A172 (cell line): ENCODE measurements at places on chromosomes 5 and 9.

DNA sequence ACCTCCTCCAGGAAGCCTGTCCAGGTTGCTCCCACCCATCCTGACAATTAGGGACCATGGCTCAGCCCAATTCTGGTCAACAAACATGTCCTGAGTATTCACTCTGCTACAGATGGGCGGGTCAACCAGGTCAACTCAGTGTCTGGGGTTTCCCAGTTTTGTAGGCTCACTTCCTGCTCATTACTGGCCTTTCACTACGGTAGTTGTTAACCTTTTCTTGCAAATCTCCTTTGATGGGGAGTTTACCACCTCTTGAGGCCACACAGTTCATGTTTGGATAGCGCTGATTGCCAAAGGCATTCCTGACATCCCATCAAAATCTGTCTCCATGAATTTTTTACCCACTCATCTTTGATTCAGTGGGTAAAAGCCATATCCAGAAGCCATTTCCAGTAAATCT lies 13.8 kb downstream of the TMEM8B start:
- no peak for DNase-seq

DNA sequence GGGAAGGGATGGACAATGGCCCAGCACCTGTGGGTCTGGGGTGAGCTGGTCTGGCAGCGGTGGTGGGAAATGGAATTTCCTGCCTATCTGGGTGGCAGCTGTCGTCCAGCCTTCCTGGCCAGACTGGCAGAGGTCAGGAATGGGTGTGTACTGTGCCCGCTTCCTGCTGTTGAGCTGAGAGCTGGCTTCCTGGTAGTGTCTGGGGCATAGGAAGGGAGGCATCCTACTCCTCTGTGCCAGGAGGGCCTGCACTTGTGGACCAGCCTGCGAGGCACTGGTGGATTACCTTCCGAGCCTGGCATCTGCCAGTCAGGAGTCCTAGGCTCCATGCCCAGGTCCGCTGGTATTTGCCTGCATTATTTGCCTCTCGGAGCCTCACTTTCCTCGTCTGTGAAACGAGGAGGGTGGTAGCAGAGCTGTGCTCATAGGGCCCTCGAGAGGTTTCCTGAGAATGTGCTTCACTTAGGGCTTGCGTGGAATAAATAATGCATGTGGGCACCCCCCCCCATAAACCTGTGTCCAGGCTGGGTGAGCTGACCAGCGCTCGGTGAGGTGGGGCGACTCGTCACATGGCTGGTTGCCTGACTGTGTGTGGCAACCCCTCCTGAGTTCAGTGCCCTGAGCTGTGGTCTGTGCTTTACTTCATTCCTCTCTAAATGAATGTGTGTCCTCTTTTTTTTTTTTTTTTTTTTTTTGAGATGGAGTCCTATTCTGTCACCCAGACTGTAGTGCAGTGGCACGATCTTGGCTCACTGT lies 47.7 kb downstream of the HMCN2 start:
- peak; percentile 53 for DNase-seq

DNA sequence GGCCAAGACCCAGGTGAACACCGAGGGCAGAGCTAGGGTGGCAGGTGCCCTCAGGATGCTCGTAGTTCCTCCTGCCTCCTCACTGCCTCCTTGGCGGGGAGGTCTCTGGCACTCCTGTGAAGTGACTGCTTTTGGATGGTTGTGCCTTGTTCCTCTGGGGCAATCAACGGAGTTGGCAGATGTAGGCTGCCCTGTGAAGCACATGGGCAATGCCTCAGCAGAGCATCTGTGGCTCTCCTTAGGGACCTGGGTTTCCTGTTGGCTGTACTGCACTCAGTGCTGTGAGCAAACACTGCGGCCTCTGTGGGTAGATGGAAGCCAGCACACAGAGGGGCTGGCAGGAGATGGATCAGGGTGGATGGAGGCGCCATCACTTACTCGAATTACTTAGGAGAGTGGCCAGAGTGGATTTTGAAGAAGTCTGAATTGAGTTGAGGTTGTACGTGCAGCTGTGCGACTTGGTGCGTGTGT lies 71.4 kb upstream of the COL5A1 start:
- DNase-seq: no peak

DNA sequence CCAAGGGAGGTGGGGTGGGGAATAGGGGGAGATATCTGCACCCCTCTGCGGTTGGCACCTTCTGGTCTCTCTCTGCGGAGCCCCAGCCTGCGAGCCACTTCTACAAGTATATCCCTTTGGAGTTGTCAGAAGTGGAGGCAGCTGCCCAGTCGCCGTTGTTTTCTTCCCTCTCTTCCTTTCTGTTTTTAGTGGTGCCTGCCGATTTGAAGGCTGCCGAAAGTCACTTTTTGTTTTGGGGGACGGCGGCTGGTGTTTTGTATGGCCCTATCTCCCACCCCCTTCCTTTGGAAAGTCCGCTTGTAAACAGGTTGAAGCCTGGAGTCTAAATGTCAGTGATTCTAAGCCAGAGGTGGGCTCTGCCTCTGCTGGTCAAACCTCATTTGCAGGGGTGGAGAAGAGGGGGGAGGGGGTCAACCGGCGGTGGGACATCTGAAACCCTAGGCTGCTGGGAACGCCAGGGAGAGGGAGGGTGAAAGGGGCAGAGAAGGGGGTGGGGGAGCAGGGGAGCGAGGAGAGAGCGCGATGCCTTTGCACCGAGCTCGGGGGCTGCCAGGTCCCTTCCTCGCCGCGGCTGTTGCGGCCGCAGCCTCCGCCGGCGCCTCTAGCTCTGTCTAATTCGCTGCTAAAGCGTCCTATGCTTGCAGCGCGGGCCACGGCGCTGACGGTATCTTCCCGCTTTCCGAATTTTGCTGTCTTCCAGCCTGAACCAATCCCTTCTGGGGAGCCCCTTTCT lies at the start of gene FGF10:
FGF10 (minus strand) TSS at position 331 of the 733 bp plus-strand sequence. CDS start 738 bp downstream, outside the sequence.
- peak; percentile 8 for DNase-seq

- no peak for DNase-seq
These were observed 513.6 kb downstream of the SLCO4C1 start for GRCh38 chr5:101782352-101783103.
